ENCODE measurements at places on chromosomes 6 and 20.
A peak's percentile ranks its signal among the peaks of the same experiment; 100 is the strongest.

- no peak for DNase-seq
These were observed 15.4 kb downstream of the DIDO1 start for GRCh38 chr20:62910777-62911497.

GRCh38 chr20:63323357-63323981 lies 30.5 kb downstream of the COL20A1 start:
- no peak for DNase-seq

- peak; percentile 61 for DNase-seq
These were observed 223.6 kb upstream of the RREB1 start for GRCh38 chr6:6884193-6884627.

DNA sequence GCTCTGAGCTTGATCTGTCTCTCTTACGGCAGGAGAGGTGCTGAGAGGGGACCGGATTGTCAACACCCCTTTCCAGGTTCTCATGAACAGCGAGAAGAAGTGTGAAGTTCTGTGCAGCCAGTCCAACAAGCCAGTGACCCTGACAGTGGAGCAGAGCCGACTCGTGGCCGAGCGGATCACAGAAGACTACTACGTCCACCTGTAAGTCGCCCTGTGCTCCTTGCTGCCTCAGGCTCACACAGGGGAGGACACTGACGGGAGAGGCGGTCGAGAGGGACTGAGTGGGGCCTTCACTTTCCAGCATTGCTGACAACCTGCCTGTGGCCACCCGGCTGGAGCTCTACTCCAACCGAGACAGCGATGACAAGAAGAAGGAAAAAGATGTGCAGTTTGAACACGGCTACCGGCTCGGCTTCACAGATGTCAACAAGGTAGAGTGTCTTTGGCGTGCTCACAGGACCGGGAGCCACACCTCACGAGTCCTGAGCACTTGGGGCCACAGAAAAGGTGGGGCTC lies 32.0 kb downstream of the TM9SF4 start:
- no peak for DNase-seq

- no peak for DNase-seq
These were observed 11.2 kb downstream of the GCNT2 start for GRCh38 chr6:10532392-10532791.

- peak; percentile 36 for DNase-seq
These were observed 153.4 kb downstream of the MBOAT1 start for GRCh38 chr6:20058912-20059311.

DNA sequence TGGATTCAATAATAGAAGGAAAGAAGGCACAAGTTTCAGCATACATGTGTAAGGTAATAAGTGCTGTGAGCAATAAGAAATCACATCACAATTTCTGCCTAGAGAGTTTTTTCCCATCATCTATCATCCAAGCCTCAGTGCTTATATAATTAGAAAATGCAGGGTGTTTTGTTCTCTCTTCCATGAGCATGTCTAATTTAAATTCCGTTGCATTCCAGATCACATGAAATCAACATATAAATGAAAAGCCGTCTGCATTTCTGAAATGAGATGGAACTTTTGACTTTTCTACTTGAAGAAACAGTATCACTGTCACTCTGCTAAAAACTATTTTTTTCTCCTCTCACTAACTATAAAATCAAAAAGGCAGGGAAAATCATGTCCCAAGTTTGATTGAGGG lies 74.5 kb upstream of the CD2AP start:
- no peak for DNase-seq

GRCh38 chr6:93021235-93021915 lies 398.0 kb downstream of the EPHA7 start:
- no peak for DNase-seq

GRCh38 chr6:169101981-169102380 lies 151.7 kb downstream of the THBS2 start:
- DNase-seq = no peak

DNA sequence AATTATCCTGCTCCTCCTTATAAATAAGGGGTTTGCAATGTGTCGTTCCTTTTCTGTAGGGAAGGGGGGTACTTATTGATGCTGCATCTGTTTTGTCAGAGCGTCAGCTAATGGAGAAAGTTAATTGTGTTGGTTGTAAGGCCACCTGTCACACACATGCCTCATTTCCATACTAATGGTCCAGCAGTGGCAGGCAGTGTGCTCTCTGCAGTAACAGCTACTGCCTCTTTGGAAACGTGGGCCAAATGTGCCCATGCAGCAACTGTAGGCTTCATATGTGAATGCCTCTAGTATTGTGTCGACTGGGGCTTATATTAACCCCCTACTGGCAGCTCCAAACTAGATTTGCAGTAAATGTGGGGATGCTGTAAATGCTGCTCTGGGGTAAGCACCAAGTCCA lies 56.3 kb upstream of the OLIG3 start:
- DNase-seq = no peak

GRCh38 chr6:55088902-55089301 lies 85.4 kb upstream of the HCRTR2 start:
- no peak for DNase-seq

- no peak for DNase-seq
These were observed 151.2 kb downstream of the SOBP start for GRCh38 chr6:107641071-107641470.

GRCh38 chr6:18632670-18633410 lies 245.7 kb downstream of the RNF144B start:
- DNase-seq = no peak

- peak; percentile 15 for DNase-seq
These were observed 13.4 kb downstream of the ZNF318 start for GRCh38 chr6:43355862-43356590.

DNA sequence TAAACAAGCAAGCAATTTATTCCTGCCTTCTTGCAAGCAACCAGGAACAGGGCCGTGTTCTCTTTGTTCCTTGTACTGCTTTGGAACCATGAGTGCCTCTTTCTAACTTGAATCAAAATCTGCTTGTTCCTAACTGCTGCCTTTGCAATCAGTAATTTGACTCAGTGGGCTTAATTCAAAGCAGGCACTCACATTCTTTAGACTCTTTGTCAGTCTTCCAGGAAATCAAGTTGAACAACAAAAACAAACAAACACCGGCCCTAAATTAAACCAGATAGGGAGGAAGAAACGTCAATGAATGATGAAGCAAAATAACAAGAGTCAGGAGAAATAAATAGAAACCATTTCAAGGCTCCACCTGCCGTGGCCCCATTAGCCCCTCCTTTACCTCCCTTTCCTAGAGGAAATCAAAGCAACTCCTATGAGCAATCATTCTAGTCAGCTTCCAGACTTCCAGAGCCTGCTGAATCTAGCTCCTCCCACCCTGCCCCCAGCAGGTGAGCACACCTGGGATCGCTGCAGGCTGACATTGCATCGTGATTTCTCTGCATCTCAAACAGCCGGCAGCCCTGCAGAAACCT lies 582.2 kb upstream of the FLRT3 start:
- no peak for DNase-seq

DNA sequence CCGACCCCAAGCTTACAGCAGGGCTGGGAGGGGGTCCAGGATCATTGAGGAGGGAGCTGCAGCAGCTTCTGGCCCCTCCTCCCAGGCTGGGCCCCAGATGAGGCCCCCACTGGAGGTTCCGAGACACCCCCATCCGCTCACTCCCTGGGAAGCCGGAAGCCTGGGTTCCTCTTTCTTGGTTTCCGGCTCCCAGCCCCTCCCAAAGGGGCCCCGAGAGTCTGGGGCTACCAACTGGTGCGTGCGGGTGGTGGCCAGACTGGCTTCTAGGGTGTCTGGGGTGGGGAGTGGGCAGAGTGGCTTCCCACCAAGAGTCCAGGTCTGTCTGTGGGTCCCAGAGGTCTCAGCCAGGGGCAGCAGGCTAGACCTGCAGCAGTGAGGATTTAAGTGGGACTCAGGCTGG lies 2.2 kb downstream of the RGS19 start:
- DNase-seq = peak; percentile 76

- no peak for DNase-seq
These were observed 489.1 kb downstream of the PREX1 start for GRCh38 chr20:48338717-48339116.

DNA sequence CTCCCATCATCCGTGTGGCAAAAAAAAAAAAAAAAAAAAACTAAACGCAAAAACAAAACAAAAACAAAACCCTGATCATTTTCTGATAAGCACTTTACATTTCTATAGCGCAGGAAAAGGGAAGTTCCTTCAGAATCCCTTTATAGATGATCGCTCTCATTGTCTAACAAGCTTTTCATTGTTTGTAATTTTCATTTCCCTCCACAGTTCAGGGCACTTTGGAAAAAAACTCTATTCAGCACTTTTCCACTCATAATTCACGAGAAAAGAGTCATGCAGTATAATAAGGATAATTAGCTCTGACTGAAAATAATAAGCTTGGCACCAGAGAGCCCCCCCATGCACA lies 89.4 kb upstream of the ATXN1 start:
- DNase-seq = peak; percentile 38
